ENCODE measurements at places on chromosomes 3 and 15. TPM values are rescaled to one million over a fixed set of nuclear protein-coding genes. Genes with fewer than 3 reads are reported as not detected.

The MB21D2 gene
- 9.1 TPM for total RNA-seq

GRCh38 chr3:65284546-65284945, 596.7 kb upstream of the ADAMTS9 start:
- no peak overlapping the region for H3K27ac ChIP-seq
- no peaks in the 10 kb centered on the region for H3K27me3 ChIP-seq
- no peak for DNase-seq
- no peaks in the 10 kb centered on the region for H3K36me3 ChIP-seq
- H3K4me1 ChIP-seq = no peaks in the 10 kb centered on the region
- H3K4me3 ChIP-seq = no peak overlapping the region

- no peak for DNase-seq
- no peak overlapping the region for H3K27ac ChIP-seq
- H3K4me1 ChIP-seq = no peaks in the 10 kb centered on the region
- H3K36me3 ChIP-seq = peaks cover 7% of the 10 kb centered on the region
These were observed 17.8 kb downstream of the ZIC1 start for GRCh38 chr3:147426931-147427330.

DNA sequence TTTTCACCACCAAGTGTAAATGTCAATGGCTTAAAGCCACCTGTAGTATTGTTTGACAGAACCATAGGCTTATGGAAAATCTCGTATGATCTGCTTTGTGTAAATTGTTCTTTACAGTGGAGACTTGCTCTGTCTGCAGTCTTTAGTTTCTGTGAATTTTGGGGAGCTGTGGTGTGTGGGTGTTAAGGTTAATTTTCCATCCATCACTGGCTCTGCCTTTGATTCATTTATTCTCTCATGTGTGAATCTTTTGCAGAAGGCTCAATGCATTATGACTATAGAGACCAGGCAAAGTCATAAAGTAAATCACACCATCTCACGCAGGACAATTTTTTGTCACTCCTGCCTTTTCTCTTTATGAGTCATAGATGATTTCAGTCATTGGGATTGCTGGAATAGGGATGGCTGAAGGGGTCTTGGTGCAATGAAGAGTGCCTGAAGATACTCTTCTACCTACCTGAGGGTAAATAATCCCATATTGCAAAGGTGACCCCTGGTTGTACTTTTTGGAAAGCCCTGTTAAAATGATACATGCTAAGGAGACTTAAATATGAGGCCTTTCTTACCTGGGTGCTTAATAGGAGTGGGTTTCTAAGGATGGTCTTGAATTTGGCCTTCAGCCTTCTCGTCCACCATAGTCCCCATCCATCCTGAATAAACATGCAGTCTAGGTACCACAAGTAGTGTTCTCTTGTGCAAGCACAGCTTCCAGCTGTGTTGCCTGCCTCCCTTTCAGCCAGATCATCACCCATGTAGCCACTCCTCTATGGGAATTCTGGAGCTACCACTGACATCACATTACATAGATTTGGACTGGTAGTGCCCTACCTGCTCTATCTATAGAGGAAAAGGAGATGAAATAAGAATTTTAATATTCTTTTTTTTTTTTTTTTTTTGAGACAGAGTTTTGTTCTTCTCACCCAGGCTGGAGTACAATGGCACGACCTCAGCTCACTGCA, 14.3 kb downstream of the TGFBR2 start:
- peaks cover 63% of the 10 kb centered on the region for H3K36me3 ChIP-seq
- no peaks in the 10 kb centered on the region for H3K27me3 ChIP-seq
- peak overlapping the region; percentile 96 for H3K27ac ChIP-seq
- peaks cover 91% of the 10 kb centered on the region for H3K4me1 ChIP-seq
- peak overlapping the region; percentile 70 for H3K4me3 ChIP-seq
- peak; percentile 73 for DNase-seq

Data from activated CD4-positive, alpha-beta memory T cell treated with anti-CD3 and anti-CD28 coated beads for 36 hours (primary cell).